ENCODE measurements at places on chromosomes 12 and 14. TPM values are rescaled to one million over a fixed set of nuclear protein-coding genes. Genes with fewer than 3 reads are reported as not detected.

The JPH4 gene
- not detected for total RNA-seq

The FAR2 gene
- total RNA-seq: not detected

The MGAT4C gene
- 0.02 TPM for total RNA-seq

The FGF6 gene
- total RNA-seq: not detected

The GPD1 gene
- total RNA-seq: 0.18 TPM

The BHLHE41 gene
- total RNA-seq: 0.66 TPM

The TMEM116 gene
- total RNA-seq: 5.3 TPM

The NEUROD4 gene
- total RNA-seq: 0.02 TPM

The AQP6 gene
- total RNA-seq: not detected

The LMO3 gene
- not detected for total RNA-seq

The SHMT2 gene
- 131 TPM for total RNA-seq

The CCDC175 gene
- total RNA-seq: not detected

The MORN3 gene
- 0.23 TPM for total RNA-seq
